Sigmoid colon (tissue), 7 donors: ENCODE measurements at places on chromosomes 1 and 21. TPM values are rescaled to one million over a fixed set of nuclear protein-coding genes. Genes with fewer than 3 reads are reported as not detected.

GRCh38 chr1:116881879-116882520 is 27.7 kb upstream of the PTGFRN start:
- DNase-seq: peak; percentile 85

- no peak for DNase-seq
These were observed 576.2 kb downstream of the PTPRU start for GRCh38 chr1:29812408-29813135.

GRCh38 chr1:228039986-228040385 is 33.2 kb downstream of the WNT3A start:
- peak; percentile 47 for DNase-seq

GRCh38 chr1:38312753-38313152 is 266.2 kb upstream of the POU3F1 start:
- DNase-seq: no peak

- no peak for DNase-seq
These were observed 58.7 kb downstream of the TNN start for GRCh38 chr1:175126347-175126746.

DIO1 gene
- total RNA-seq: not detected

DCST1 gene
- not detected for total RNA-seq
